ENCODE measurements at places on chromosomes 5 and 9.
A peak's percentile ranks its signal among the peaks of the same experiment; 100 is the strongest.

DNA sequence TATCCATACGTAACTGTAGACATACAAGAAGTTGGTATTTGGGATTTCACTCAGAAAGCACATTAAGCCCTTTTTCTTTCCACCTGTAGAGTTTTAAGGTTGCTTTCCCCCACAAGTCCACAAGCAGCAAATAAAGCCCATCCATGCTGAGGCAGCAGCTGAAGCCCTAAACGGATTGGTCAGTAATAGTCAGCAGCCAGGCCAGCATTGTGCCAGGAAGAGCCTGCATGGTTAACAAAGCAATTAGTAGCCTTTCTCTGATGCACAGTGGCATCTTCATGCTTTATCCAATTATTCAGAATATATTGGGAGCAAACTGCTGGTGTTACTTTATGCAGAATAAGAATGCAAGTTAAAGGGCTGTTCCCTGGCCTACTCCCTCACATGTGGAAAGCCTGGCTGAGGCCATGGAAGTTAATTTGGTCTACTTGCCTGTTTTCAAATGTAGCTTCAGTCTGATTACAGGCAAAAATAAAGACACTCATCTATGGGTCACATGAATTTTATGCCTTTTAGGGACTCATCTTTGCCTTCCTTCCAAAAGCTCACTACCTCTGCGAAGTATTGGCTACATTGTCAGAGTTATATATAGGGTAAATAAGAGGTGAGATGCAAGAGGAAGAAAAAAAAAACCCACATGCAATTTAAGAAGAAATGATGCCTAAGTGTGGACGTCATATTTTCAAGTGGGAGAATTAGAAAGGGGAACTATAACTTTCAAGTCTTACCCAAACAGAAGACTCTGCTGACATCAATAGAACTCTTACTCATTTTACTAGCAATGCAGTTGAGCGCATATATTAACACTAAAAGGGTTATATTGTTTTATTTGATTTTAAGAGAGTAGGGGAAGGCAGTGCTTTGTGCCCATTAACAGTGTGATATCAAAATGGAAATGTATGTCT is 15.9 kb downstream of the EBF1 start:
- DNase-seq: no peak

DNA sequence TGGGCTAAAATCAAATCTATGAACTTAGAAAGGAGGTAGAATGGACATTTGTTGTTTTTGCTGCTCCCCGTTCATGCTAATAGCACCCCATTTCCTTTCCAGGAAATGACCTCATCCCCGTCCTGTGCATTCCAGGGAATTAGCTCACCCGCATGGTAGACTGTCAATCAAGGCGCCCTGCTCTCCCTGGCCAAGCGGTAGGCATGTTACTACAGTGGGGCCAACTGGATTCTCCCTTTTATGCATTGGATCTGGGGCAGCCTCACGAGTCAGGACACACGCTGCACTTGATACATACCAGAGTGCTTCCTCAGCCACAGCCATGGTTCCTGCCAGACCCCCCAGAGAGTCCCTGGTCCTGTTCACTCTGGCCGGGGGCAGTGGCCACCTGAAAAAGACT is 111.0 kb upstream of the PTCH1 start:
- DNase-seq: no peak

DNA sequence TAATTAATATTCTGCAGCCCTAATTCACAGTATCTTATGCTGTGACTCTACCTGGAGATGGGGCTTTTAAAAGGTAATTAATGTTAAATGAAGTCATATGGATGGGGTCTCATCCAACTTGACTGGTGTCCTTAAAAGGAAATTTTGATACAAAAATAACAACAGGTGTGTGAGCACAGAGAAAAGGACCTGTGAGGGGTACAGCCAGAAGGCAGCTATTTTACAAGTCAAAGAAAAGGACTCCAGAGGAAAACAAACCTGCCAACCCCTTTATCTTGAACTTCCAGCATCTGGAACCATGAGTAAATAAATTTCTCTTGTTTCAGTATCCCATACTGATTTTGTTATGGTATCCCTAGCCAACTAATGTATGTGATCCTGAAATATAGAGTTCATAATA is 250.3 kb downstream of the TMEM232 start:
- no peak for DNase-seq

DNA sequence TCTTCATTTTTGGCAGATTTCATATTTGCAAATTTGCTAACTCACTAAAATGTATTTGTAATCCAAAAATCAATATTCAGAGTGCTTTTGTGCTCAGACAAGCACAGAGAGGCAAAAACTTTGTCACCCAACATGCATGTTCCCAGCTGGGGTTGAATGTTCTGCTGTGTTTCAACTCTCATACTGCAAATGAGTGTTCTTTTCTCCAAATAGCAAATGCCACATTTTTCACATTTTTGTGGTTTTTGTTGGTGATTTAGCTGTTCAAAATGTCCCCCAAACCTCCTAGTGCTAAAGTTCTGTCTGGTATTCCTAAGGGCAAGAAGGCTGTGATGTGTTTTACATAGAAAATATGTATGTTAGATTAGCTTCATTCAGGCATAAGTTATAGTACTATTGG is 87.3 kb upstream of the PCSK5 start:
- no peak for DNase-seq

DNA sequence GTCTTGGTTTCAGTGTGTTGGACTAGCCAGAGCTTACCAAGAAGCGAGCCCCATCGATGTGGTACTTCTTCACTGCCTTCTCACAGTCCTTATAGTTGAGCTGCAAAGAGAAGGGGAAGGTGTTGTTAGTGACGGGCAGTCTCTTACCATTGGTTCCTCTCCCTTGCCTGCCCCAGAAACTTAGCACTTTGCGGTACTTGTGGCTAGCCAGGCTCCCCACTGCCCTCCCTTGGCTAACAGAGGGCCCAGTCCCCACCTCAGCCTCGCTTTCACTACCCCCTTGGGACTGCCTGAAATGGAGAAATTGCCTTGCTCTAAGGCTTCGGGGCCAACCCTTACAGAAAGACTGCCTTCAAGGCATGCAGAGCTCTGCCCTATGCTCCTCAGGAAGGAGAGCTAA is 4.3 kb downstream of the LCP2 start:
- DNase-seq: peak; percentile 54

GRCh38 chr5:139133282-139133681 is 64.9 kb downstream of the SIL1 start:
- DNase-seq: no peak

DNA sequence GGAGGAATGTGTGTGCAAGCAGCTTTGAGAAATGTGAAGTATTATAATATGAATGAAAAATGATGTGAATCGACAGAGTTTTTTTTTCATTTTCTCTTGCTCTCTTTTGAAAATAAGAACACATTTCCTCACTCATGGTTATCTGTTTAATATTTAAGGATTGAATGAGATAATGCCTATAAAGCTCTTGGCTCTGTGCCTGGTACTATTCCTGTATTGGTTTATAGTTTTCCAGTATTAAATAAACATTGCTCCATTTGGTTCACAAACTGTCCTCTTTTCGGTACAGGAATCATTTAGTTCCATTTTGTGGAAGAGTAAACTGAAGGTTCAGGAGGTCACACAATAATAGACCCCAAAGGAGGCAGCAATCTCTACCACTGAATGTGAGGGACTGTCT is 1185.5 kb upstream of the WWC1 start:
- DNase-seq: no peak

DNA sequence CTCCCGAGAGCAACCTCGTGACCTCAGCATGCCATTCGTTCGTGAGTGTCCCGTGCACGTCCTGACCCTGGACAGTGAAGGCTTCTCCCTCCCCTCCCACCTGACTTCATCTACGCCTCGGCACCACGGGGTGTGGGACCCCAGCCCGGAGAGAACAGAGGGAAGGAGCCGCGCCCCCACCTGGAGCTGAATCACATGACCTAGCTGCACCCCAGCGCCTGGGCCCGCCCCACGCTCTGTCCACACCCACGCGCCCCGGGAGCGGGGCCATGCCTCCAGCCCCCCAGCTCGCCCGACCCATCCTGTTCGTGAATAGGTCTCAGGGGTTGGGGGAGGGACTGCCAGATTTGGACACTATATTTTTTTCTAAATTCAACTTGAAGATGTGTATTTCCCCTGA is 38.3 kb upstream of the FCN2 start:
- no peak for DNase-seq

DNA sequence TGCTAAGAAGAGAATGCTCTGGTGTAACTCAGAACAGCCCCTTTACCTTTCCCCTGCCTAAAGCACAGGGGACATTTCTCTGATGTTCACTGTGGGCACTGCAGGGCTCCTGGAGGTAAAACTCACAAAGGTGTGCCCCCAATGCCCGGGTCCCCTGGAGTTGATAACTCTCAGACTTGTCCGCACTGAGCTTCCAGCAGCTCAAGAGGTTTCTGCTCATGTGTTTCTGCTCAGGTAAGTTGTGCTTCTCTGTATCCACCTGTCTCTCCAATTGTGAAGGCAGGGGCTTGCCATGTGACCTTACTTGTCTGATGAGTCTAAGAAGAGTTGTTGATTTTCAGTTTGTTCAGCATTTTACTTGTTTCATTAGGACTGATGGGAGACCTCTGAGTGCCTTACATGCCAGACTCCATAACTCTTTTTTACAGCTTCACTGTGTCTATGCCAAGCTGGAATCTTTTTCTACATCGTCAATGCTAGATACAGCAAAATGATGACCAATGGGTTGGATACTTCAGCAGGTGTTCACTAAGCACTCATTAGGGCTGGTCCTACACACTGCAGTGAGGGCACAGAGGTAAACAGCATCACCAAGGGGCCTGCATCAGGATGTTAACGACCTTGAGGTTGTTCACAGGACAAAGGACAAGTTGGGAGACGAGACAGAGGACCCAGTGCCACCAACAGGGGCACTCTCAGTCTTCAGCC is 56.4 kb downstream of the MRPL36 start:
- no peak for DNase-seq

GRCh38 chr5:32190095-32190494 is 16.0 kb upstream of the GOLPH3 start:
- no peak for DNase-seq

DNA sequence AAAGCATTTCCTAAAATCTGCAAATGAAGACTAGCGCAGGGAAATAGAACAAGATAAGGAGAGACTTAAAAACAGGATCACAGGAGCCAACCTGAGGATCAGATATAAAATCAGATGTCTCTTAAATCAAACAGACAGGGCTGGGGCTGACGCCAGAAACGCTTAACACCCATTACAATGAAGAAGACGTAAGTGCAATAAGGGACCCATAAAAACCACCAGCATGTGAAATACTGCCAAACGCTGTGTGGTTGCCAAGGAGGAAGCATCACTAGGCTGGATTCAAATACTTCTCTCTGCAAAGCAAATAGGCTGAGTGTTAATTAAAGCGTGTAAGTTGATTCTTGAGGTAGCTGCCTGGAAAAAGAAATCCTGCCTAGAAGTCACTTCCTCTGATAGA is 74.4 kb upstream of the ATP10B start:
- no peak for DNase-seq

DNA sequence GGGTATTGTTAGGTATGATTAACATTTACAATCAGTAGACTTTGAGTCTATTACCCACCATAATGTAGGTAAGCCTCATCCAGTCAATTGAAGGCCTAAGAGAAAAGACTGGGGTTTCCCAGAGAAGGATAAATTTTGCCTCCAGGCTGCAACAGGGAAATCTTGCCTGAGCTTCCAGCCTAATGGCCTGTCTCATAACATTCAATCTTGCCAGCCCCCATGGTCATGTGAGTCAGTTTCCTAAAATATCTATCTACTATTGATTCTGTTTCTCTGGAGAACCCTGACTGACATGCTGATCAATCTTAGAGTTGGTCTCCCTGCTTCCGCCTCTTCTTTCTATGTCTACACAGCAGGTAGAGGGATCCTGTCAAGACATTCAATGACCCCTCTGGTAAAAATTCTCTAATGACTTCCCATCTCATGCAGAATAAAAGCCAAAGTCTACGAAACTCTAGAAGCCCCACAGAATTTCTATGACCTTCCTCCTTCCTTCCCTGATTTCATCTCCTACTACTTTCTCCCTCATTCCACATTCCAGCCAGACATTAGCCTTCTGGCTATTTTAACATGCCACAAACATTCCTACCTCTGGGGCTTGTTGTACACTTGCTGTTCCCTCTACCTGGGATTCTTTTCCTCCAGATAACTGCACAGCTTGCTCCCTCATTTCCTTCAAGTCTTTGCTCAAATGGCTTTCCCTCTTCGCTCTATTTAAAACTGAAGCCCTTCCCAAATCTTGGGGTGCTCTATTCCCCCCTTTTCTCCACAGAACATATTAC is 60.2 kb downstream of the FBXW11 start:
- no peak for DNase-seq

DNA sequence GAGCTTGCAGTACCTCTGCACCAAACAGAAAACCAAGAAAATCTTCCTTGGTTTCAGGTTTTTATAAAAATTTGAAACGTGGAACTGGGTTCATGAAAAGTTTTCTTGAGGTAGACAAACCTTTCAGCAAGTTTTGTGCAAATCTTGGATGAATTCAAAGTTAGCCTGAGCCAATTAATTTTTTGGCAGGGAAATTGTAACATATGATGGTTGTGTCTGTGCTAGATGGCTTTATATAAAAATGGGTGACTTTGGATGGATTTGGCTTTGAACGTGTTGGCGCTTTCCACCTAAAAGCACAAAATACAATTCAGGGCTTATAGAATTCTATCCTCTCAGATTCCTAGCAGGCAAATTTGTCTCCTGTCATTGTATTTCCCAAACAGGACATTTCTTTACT is 524.4 kb downstream of the CAAP1 start:
- DNase-seq: no peak

GRCh38 chr5:115374057-115374775 is 77.8 kb upstream of the CCDC112 start:
- DNase-seq: no peak

DNA sequence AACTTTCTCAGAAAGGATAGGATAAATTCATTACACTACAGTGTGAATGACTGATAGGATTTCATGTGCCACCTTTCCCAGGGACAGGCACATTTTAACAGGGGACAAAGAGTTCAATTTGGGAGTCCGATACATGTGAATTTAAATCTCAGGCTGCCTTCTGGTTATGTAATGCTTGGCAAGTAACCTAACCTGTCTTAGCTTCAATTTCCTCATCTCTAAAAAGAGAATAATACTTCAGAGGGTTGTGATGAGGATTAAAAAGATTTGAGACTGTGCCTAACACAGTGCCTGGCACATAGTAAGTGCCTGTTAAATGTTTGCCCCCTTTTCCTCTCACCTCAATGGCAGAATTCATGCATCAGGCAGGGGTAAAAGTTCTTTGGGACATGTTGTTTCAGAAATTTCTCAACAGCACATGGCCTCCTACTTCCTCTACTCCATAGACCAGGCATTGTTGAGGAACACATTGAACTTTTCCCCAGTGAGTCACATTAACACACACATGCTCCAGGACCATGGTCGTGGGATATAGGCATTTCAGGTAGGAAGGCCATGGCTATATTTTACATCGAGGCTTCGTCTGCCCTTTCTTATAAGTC is 94.6 kb upstream of the EGFLAM start:
- no peak for DNase-seq
